ENCODE measurements at places on chromosomes 13 and 19. TPM values are rescaled to one million over a fixed set of nuclear protein-coding genes. Genes with fewer than 3 reads are reported as not detected.

SERTAD1 gene
- total RNA-seq, result 6.8 TPM

SHFL gene
- 15.5 TPM for total RNA-seq

NLRP4 gene
- not detected for total RNA-seq

CCDC169 gene
- 7.0 TPM for total RNA-seq

RNF113B gene
- total RNA-seq, result not detected

PLK5 gene
- total RNA-seq, result 0.37 TPM

IGLON5 gene
- total RNA-seq, result 0.21 TPM

ZNF222 gene
- 9.2 TPM for total RNA-seq

NAPA gene
- 33.4 TPM for total RNA-seq

LIPE gene
- 5.7 TPM for total RNA-seq

KIR2DL3 gene
- not detected for total RNA-seq

RNASEH2A gene
- 9.5 TPM for total RNA-seq

FGF22 gene
- total RNA-seq, result not detected

WDR87 gene
- total RNA-seq, result not detected

IGFL1 gene
- not detected for total RNA-seq

FAM174C gene
- total RNA-seq, result 4.9 TPM

CAPN12 gene
- 1.4 TPM for total RNA-seq

RGL3 gene
- 2.5 TPM for total RNA-seq

STXBP2 gene
- 9.9 TPM for total RNA-seq

C13orf46 gene
- total RNA-seq, result 0.85 TPM

ZIC5 gene
- total RNA-seq, result not detected

ZNF793 gene
- 16.8 TPM for total RNA-seq

SULT2A1 gene
- 0.90 TPM for total RNA-seq

DIRAS1 gene
- total RNA-seq, result 3.2 TPM

CKM gene
- 39.0 TPM for total RNA-seq

FREM2 gene
- total RNA-seq, result 21.5 TPM

ZNF85 gene
- 26.4 TPM for total RNA-seq

ZNF628 gene
- 0.79 TPM for total RNA-seq

NRTN gene
- 2.5 TPM for total RNA-seq

KLK1 gene
- total RNA-seq, result not detected

FGF21 gene
- not detected for total RNA-seq

ZNF560 gene
- total RNA-seq, result 0.21 TPM

FOXA3 gene
- total RNA-seq, result not detected

Data from urinary bladder (tissue), 4 donors.